Smooth muscle cell of the brain vasculature (primary cell): ENCODE measurements at places on chromosomes 12 and 14.

- DNase-seq: no peak
Observed at GRCh38 chr12:47111392-47111778, 31.6 kb upstream of the AMIGO2 start.

DNA sequence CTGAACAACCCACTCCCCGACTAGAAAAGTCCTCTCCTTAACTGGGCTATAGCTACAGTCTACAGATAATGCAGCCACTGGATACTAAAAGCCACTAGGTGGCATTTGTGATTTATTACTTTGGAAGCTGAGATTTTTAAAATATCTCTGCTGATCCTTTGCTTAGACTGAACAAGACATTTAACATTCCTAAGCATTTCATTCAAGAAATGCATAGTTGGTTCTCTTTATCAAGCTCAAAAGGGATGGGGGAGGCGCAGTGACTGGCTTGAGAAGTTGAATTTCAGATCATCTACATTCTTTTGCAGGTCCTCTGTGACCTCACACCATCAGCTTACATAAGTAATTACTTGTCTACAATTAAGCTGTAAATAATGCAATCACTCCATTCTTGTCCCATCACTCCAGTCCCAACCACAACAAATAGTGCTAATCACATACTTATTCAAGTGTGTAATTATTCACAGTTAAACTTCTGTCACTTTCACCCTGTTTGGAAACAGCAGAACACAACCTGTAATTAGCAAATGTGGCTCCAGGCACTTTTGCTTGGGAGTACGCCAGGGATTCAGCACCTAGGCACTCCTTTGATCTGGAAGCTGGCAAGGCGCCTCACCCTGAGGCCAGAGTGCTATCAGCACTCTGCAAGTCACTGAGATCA is 203.6 kb downstream of the NOVA1 start:
- no peak for DNase-seq

DNA sequence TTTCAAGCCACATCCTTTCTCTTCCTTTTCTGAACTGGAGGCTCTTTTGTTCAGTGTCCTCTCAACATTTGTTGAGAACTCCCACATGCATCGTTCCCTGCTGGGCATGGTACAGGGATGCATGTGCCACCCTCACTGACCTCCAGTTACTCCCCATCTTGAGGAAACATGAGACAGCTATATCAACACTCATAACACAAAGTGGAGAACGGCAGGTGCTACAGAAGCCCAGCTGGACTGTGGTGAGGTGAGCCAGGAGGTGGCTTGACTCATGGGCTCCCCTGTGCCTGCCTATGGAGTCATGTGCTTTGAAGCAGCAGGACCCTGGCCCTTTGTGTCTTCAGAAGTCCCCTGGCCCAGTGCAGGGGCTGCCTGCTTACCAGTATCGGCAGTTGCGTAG is 9.7 kb downstream of the MYH6 start:
- DNase-seq: no peak

GRCh38 chr14:85873006-85873405 is 343.1 kb downstream of the FLRT2 start:
- no peak for DNase-seq

GRCh38 chr12:121536899-121537813 is 43.7 kb downstream of the KDM2B start:
- DNase-seq: no peak

- DNase-seq: no peak
Observed at GRCh38 chr12:2183556-2184541, 131.1 kb downstream of the CACNA1C start.

DNA sequence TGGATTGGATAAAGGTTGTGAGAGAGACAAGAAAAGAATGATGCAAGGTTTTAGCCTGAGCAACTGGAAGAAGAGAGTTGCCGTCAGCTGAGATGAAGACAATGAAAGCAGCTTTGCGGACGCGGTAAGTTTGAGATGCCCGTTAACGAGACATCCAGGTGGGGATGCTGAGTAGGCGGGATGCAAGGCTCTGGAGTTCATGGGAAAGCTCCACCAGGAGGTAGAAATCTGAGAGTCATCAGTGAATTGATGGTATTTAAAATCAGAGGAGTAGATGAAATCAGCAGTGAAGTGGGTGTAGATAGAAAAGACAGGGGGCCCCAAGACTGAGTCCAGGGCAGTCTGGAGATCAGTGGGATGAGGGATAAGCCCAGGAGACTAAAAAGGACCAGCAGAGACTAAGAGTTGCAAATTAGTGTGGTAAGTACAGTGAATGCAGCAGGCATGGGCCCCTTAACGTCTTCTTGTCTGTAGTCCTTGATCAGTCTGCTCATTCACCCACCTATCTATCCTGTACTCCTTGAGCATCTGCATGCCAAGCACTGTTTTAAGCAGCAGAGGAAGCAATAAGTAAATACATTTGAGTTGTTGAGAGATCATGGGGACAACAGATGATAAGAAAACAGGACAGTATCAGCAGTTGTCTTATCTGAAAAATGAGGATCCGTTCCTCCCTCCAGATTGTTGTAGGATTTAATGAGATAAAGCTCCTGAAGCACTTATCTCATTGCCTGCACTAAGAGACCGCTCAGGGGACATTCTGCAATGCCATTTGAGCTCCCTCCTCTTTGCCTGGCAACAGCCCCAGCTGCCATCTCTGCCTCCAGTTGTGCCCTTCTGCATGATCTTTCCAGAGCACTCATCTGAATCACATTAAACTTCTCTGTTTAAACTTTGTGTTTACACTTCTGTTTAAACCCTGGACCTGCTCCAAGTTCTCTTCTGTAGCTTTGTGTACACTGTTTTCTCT is 91.5 kb downstream of the APAF1 start:
- DNase-seq: peak; percentile 37

DNA sequence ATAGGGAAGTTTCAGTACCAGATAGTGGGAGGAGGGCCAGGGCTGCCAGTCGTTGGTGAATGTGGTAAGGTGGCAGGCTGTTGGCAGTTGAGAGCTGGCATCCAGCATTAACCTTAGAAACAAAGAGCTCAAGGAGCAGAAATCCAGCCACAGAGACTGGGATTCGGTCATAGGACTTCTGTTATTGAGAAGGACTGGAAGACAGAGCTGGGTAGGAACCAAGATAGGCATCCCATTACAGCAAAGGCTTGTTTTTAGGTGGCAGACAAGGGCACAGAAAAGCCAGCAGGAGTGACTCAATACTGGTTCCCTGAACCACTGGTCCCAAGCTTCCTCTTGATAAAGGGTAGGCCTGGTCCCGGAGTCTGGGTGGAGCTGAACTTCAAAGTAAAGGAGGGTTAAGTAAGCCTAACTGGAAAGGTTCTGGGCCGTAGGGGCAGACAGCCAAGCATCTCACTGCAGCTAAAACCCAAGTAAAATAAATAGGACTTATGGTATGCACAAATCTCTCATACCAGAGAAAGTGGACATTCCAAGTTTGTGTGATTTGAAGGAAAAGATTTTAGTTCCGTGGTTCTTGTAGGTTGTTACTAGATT is 147.9 kb downstream of the ETV6 start:
- DNase-seq: no peak

DNA sequence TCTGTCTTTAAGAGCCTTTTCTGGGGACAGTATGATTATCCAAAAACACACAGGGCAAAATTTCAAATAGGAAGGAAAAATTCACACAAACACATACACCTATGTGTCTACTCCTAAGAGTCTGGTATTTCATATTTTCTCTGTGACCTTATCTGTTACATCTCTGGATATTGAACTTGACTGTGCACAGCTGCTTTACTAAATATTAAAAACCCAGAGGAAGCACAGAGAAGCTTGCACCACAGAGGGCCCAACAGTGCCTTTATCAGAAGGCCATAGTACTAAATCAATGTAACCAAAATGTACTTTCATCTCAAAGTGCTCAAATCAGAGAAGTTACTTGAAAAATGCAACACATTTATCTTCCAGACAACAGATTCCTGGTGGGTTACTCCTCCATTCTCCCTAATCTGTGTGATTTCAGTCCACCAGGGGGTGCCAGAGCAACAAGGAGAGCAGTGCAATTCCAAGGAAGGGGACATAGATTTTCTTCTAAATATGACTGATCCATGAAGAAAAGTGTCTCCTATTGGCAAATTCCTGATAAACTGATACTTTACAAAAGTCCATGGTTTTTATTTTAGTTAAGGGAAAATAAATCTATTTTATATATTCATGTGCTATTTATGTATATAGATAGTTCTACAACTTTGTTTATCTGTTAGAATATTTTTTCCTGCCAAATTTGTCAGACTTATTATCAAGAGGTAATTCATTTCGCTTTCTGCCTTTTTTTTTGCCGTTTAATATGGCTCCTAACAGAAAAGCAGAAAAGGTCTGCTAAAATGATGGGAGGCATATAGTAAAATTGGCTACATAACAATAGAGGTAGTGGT is 617.6 kb downstream of the LRFN5 start:
- DNase-seq: peak; percentile 45

DNA sequence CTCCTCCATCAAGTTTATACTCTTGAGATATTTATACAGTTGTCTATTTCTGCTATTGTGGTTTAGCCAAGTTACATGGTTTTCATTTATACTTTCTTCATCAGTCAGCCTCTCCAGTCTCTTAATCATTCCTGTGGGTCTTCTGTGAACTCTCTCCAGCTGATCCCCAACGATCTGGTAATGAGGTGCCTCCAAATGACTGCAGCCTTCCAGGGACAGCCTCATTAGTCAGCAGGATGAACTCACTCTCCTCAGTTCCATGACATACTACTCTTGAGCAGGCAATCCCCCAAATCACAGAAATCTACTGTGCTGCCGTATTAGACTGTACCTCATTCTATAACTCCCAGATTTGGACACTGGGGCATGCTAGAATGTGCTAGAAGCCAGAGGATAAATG is 15.3 kb downstream of the AREL1 start:
- DNase-seq: no peak
